ENCODE measurements at places on chromosomes 3 and 15.

DNA sequence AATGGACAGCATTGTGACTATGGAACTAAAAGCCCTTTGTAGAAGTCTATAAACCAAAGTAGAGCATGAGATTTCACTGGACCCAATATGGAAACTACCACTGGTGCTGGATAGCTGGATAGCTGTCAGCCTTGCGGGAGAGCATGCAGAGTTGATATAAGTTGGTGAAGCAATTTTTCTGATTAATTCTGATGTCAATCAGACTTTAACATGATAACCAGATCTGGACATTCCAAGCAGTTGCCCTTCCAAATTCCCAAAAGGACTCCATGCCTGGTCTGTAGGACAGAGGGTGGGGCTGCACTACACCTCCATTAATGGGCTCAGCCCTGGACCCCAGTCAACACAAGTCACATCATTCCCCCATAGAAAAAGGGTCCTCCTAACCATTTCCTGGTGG, 437.8 kb downstream of the NTRK3 start:
- DNase-seq: no peak

DNA sequence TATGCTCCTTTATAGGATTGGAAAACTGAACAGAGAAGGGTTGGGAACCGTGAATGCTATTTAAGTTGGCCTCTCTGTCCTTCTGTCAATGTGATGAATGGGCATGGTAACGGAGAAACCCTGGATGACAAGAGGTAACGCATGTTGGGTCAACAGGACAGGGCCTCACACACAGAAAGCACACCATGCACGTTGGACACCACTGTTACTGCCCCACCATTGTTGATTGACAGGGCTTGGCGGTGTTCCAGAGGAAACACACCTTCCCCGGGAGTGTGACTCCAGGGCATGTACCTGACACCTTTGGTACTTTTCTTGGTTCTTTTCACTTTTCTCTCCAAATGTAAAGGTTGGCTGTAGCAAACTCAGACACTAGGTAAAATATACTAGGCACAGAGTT, 548.5 kb downstream of the OCA2 start:
- DNase-seq: no peak

- DNase-seq: no peak
Observed at GRCh38 chr3:75237477-75237876, 426.7 kb upstream of the FRG2C start.

DNA sequence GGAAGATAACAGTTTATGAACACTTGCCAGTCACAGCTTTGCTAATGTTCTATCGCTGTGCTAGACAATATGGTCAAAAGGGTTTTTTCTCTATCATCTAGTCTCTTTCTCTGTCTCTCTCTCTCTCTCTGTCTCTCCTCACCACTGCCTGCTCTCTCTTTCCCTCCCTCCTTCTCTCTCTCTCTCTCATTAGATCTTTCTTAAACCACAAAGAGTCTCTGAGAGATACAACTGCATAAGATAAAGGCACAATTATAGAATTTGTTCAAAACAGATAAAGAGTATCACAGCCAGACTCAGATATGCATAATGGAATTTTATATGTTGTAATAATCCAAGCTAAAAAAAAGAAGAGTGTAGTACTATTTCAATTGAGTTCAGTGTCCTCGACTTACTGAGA, 258.4 kb downstream of the MECOM start:
- DNase-seq: no peak

- peak; percentile 62 for DNase-seq
Observed at GRCh38 chr15:59169251-59169708, 37.4 kb upstream of the LDHAL6B start.

DNA sequence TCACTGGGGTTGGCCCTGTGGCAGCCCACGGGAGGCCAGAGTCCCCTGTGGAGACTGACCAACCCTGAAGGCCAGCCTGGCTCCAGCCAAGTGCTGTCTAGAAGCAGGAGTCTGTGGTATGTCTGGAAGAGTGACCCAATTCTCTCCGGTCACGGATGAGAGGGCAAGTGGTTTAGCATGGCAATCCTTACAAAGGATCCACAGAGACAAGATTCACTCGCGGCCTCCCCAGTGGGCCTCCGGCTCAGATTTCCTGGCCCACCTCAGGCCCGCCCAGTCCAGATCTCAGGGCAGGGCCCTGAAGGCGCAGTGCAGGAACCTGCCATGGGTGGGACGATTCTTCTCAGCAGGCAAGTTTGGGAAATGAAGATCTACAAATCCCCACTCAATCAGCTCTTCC, 5.0 kb upstream of the BCL2L10 start:
- no peak for DNase-seq

GRCh38 chr3:66497288-66497984, 3.4 kb downstream of the LRIG1 start:
- DNase-seq: no peak

- DNase-seq: no peak
Observed at GRCh38 chr15:48624700-48625099, 20.8 kb downstream of the FBN1 start.
